Esophagus squamous epithelium (tissue), 5 donors: ENCODE measurements at places on chromosomes 2 and 18. TPM values are rescaled to one million over a fixed set of nuclear protein-coding genes. Genes with fewer than 3 reads are reported as not detected.

DSG2 gene
- total RNA-seq = 9.6 TPM

CTAGE1 gene
- total RNA-seq = not detected

SPC25 gene
- total RNA-seq = 5.9 TPM

KCNG2 gene
- not detected for total RNA-seq

GALM gene
- total RNA-seq = 6.9 TPM

GRCh38 chr2:200795028-200795440, 16.7 kb upstream of the BZW1 start:
- DNase-seq = no peak

- no peak for DNase-seq
Observed at GRCh38 chr2:44972771-44973535, 31.5 kb downstream of the SIX3 start.

DNA sequence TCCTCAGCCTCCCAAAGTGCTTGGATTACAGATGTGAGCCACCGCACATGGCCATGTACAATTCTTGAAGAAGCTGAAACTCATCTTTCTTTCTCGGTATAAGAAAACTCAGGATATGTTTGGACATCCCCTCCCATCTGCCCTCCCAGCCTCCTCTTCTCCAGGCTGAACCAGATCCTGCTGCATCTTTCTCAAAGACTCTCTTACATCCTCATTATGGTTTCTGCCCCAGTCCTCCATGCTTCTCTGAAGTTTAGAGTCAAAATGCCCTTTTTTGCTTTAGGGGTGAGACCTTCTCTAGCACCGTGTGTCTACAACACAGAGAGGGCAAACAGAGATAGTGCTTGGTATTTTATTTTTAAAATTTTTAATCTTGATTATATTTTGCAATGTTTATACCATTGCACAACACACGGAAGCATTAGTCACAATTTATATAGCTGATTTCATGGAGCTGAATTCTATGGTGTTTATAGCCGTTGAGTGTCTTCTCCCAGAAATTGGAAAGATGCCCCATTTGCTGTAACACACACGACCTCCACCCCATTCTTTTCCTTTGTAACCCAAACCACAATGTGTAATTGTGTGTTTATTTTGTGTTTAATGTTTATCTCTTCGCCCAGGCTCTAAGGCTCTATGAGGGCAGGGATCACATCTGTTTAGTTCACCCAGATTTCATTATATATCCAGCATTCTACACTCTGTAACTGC, 206.0 kb upstream of the TNP1 start:
- DNase-seq = no peak

DNA sequence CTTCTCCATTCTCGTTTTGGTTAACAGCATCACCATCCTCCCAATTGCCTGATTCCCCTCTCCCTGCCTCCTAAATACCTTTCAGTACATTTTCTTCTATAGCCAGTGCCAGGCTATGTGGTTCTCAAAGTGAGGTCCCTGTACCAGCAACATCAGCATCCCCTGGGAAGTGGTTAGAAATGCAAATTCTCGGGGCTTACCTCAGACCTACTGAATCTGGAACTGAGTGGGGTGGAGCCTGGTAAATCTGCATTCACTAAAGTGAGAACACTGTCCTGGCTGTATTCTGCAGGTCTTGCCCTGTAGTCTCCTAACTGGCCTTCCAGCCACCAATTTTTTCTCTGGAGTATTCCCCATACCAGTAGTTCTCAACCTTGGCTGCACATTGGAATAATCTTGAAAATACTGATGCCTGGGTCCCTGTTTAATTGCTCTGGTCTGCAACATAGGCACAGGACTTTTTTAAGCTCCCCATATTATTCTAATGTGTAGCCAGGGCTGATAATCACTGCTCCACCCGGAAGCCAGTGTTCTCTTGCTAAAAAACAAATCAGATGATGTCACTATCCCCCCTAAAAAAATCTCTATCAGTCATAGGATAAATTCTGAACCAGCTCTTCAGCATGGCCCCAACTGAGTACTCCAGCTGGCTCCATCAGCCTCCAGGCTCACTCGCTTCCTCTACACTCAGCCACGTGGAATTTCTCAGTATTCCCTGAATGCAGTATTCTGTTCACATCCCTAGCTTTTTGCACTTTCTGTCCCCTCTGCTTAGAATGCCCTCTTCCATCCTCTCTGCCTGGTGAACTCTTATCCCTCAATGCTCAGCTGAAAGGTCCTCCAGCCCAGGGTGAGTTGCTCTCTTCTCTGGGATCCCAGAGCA, 98.4 kb downstream of the CDK15 start:
- DNase-seq = no peak

DNA sequence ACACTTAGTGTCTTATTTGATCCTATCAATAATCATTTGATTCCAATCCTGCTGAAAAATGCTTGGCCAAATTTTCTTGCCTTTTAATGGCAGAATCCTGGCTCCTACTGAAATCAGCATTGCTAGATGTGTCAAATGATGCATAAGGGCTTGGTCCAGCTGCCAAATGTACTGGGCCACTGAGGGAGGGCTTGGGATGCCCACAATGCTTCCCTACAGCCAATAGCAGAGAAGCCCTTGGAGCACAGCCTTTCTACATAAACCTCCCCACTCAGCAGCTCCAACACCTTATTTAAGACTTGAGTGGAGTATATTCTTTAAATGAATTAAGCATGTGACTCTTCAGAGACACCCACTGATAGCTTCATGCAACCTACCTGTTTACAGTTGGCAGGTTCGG, 3.6 kb downstream of the ALK start:
- no peak for DNase-seq

DNA sequence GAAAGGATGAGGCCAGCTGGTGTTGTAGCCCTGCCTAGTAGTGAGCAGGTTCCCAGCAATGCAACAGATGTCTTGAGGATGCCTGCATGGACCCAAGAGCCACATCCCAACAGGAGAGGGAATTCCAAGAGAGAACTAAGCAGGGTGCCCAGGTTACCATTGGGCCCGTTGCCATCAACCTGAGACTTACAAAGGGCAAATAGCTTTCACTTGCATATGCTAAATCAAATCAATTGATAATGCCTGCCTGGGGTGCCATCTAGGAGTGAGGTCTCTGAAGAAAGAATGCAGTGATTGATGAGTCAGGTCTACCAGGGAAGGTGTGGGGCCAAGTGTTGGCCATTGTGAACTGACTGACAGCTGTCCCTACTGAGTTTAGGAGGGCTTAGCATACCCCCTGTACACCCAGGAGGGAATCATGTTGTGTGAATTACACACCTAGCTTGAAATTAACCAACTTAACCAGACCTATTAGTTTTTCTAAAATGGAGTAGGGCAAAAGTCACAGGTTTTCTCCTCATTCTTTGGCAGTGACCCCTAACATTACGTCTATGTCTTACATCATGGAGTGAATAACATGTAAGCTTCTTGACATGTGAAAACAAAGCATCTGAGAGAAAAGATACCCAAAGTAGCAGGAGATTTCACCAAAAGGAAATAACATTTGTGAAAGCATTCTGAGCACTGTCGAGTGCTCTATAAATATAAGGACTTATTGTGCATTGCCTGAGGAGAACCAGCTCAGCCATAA, 32.3 kb downstream of the FHOD3 start:
- no peak for DNase-seq

DNA sequence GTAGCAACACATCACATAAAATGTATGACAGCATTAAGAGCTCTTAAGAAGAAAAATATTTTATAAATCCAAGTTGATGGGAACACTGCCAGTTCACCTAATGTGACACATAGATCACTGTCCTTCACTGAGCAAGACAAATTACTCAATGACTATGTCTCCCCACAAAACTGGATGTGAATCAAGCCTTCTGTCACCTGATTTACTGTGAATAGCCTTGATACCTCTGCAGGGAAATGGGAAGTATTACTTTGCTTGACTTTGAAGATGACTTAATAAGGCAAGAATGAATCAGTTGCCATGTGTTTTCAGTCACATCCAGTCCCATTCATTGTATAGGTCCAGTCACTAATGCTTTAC, 94.6 kb downstream of the NYAP2 start:
- no peak for DNase-seq

DNA sequence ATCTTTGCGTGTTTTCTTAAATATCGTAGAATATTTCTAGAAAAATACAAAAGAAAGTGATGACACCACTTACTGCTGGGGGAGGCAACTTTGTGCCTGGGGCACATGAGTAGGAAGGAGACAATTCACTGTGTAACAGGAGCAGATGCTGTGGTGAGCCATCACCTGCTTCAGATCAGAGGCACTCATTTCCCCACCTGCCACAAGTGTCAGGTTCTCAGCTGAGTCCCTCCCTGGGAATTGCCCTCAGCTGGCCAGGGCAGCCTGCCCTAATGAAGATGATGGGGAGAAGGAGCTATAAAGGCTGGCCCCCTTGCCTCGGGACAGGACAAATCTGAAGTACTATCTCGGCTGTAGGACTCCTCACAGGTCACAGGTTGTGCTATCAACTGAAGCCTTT, 322.8 kb downstream of the STK39 start:
- DNase-seq = no peak

- no peak for DNase-seq
Observed at GRCh38 chr2:216534809-216535208, 36.2 kb downstream of the RPL37A start.

GRCh38 chr18:79577451-79578395, 101.9 kb upstream of the CTDP1 start:
- DNase-seq = no peak
